ENCODE measurements at places on chromosomes 4 and X. TPM values are rescaled to one million over a fixed set of nuclear protein-coding genes. Genes with fewer than 3 reads are reported as not detected.

GRCh38 chrX:1468250-1468772, 15.6 kb upstream of the ASMTL start:
- H3K27ac ChIP-seq = peak overlapping the region; percentile 71
- H3K4me3 ChIP-seq = no peak overlapping the region
- H3K4me1 ChIP-seq = peaks cover 83% of the 10 kb centered on the region
- peak; percentile 65 for DNase-seq
- H3K27me3 ChIP-seq = no peaks in the 10 kb centered on the region
- peaks cover 7% of the 10 kb centered on the region for H3K36me3 ChIP-seq

DNA sequence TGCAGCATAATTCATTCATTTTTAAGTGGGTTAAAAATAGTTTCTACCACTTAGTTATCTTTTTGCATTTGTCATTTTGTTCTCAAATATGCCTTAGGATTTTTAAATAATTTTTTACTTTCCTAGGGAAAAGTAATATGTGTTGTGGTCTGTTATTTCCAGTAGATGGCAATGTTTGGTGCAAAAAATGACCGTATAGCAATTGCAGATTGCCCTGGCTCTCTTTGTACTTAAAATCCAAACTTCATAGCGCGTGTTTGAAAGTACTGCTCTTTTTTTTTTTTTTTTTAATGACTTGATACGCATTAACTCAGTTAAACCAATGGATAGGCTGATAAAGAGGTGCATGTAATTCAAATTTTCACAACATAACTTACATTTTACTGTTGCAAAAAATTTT, 74.4 kb upstream of the RBMX start:
- no peaks in the 10 kb centered on the region for H3K36me3 ChIP-seq
- no peak for DNase-seq
- H3K27ac ChIP-seq = no peak overlapping the region
- no peaks in the 10 kb centered on the region for H3K27me3 ChIP-seq

GRCh38 chr4:80806472-80806871, 224.0 kb upstream of the BMP3 start:
- no peak overlapping the region for H3K27ac ChIP-seq
- H3K36me3 ChIP-seq = no peaks in the 10 kb centered on the region
- no peak overlapping the region for H3K4me3 ChIP-seq
- H3K27me3 ChIP-seq = no peaks in the 10 kb centered on the region
- H3K4me1 ChIP-seq = no peaks in the 10 kb centered on the region

- no peaks in the 10 kb centered on the region for H3K27me3 ChIP-seq
- no peaks in the 10 kb centered on the region for H3K36me3 ChIP-seq
These were observed 18.8 kb upstream of the AREG start for GRCh38 chr4:74426101-74426500.

- no peaks in the 10 kb centered on the region for H3K36me3 ChIP-seq
- H3K27ac ChIP-seq = no peak overlapping the region
- no peaks in the 10 kb centered on the region for H3K4me1 ChIP-seq
These were observed 219.0 kb upstream of the GIMD1 start for GRCh38 chr4:106587558-106587957.

DNA sequence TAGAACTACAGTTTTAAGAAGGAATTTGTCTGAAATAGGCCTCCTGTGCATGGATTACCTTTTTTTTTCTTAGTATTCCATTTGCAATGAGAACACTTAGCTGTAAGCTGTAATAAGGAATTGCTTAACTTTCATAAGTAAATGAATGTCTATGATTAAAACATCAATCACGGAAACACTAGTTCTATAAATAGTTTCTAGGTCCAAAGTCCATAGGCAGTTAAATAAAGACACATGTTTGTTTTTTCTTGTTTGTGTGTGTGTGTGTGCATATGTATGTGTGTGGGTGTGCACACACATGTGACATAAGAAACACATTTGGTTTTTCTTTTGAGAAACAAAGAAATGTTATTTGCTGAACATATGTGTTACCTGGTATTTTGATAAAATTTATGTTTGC, 11.2 kb downstream of the GPRIN3 start:
- peaks cover 67% of the 10 kb centered on the region for H3K4me1 ChIP-seq
- H3K27me3 ChIP-seq = no peaks in the 10 kb centered on the region
- no peak overlapping the region for H3K27ac ChIP-seq
- H3K4me3 ChIP-seq = peak overlapping the region; percentile 16
- H3K36me3 ChIP-seq = no peaks in the 10 kb centered on the region

GRCh38 chr4:99816545-99817308, at the start of gene DAPP1:
Gene DAPP1, plus strand, starts transcription at chr4:99816827. Its CDS starts 87 bp downstream, at chr4:99816914.
- DNase-seq = peak; percentile 84
- peak within 1 kb of the TSS; percentile 77 for H3K27ac ChIP-seq
- no peaks in the 10 kb centered on the region for H3K36me3 ChIP-seq
- peaks cover 32% of the 10 kb centered on the region for H3K4me1 ChIP-seq
- H3K27me3 ChIP-seq = no peaks in the 10 kb centered on the region

- H3K27ac ChIP-seq = no peak overlapping the region
- no peak for DNase-seq
- H3K27me3 ChIP-seq = no peaks in the 10 kb centered on the region
- no peak overlapping the region for H3K4me3 ChIP-seq
These were observed 78.4 kb downstream of the ITM2A start for GRCh38 chrX:79288733-79289132.

DNA sequence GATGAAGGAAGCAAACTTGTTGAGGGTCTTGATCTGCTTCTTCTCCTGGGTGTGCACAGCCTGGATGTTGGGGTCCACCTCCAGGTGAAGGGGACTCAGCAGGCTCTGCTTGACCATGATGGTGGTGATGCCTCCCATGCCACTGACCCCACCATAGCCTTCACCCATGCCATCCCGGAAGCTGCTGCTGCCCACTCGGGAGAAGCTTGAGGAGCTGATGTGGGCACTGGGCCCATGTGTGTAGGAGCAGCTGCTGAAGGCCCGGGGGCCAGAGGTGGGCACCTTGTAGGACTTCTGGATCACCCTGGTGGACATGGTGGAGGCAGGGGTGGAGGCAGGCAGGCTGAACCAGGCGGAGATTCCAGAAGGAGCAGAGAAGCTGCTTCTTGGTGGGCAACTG, 432.7 kb upstream of the DIPK2B start:
- no peaks in the 10 kb centered on the region for H3K27me3 ChIP-seq
- H3K4me3 ChIP-seq = no peak overlapping the region
- no peaks in the 10 kb centered on the region for H3K4me1 ChIP-seq
- no peak overlapping the region for H3K27ac ChIP-seq
- no peak for DNase-seq
- no peaks in the 10 kb centered on the region for H3K36me3 ChIP-seq

- H3K27ac ChIP-seq = no peak overlapping the region
- peaks cover 4% of the 10 kb centered on the region for H3K4me1 ChIP-seq
- no peak overlapping the region for H3K4me3 ChIP-seq
- DNase-seq = no peak
These were observed 139.5 kb upstream of the RASGEF1B start for GRCh38 chr4:81611221-81611620.

- peaks cover 19% of the 10 kb centered on the region for H3K4me1 ChIP-seq
- DNase-seq = peak; percentile 69
- H3K27me3 ChIP-seq = no peaks in the 10 kb centered on the region
- H3K4me3 ChIP-seq = peak within 1 kb of the TSS; percentile 97
These were observed at the start of gene TMSB4X for GRCh38 chrX:12974796-12975669. Gene TMSB4X, plus strand, starts transcription at chrX:12975110.

DNA sequence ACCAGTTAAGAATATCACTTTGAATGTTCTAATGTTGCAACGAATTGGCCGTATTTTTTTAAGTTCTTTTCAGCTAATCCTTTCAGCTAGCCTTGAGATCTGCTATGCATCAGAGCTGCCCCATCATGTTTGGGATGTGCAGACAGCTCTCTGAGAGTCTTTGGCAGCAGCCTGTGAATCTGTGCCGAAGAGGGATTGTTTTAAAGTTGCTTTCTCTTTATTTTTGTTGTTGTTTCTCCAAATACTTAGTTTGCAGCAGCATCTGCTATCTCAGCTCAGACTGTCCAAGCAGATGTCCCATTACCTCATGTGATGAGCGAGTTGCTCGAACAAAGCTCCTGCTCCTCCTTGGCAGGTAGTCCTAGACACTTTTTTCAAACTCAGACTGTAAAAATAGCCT, 1002.5 kb upstream of the INTU start:
- H3K4me3 ChIP-seq = no peak overlapping the region
- no peaks in the 10 kb centered on the region for H3K36me3 ChIP-seq
- no peak overlapping the region for H3K27ac ChIP-seq
- DNase-seq = no peak

- no peak for DNase-seq
- H3K36me3 ChIP-seq = peaks cover 48% of the 10 kb centered on the region
- no peak overlapping the region for H3K4me3 ChIP-seq
- H3K4me1 ChIP-seq = no peaks in the 10 kb centered on the region
These were observed 52.7 kb downstream of the ACOX3 start for GRCh38 chr4:8387615-8388527.

- H3K36me3 ChIP-seq = no peaks in the 10 kb centered on the region
- no peak for DNase-seq
- no peaks in the 10 kb centered on the region for H3K27me3 ChIP-seq
- no peaks in the 10 kb centered on the region for H3K4me1 ChIP-seq
- H3K4me3 ChIP-seq = no peak overlapping the region
These were observed 70.0 kb downstream of the NPNT start for GRCh38 chr4:105965183-105965800.

DNA sequence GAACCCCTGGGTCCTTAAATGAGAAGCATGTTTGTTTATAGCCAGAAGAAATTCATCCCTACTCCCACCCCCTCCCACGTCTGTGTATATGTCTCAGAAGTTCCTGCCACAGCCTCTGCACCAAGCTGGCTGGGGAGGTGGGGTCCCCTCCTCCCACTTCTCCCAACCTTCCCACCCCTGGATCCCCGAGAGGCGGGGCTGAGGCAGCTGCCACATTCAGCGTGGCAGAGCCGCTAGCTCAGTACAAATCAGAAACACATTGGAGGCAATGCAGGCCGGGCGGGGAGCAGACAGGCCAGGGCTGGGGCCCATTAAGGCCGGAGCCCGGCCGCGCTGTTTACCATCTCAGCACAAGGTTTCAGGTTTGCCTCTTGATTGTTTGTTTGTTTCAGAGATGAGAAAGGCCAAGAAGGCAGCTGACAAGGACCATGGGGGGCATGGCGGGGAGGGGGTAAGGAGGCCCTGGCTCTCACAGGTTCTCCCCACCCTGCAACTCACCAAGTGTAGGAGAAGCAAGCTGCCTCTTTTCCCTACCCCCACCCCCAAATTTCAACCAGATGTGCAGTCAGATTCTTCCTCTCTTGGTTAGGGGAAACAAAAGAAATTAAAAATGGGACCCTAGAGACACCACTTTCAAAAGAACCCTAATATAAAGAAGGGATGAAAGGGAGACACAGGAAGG, 22.3 kb downstream of the PJA1 start:
- no peak for DNase-seq
- H3K27me3 ChIP-seq = no peaks in the 10 kb centered on the region
- no peaks in the 10 kb centered on the region for H3K4me1 ChIP-seq
- no peaks in the 10 kb centered on the region for H3K36me3 ChIP-seq

DNA sequence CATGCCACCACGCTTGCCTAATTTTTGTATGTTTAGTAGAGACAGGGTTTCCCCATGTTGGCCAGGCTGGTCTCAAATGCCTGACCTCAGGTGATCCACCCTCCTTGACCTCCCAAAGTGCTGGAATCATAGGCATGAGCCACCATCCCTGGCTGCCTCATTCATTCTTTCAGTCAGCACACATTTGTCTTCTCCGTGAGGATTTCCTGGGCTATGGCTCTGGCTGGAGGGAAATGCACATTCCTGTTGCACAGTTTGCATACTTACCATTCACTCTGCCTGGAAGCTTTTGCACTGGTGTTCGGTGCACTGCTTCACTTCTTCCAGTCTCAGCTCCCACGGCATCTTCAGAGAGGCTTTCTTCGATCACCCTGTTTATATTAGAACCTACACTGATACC, 267.8 kb downstream of the STIM2 start:
- no peaks in the 10 kb centered on the region for H3K36me3 ChIP-seq
- H3K27me3 ChIP-seq = no peaks in the 10 kb centered on the region
- DNase-seq = no peak
- no peak overlapping the region for H3K27ac ChIP-seq

GRCh38 chr4:165464376-165464775, 85.6 kb downstream of the CPE start:
- H3K27me3 ChIP-seq = no peaks in the 10 kb centered on the region
- no peak overlapping the region for H3K4me3 ChIP-seq
- no peak overlapping the region for H3K27ac ChIP-seq
- no peaks in the 10 kb centered on the region for H3K36me3 ChIP-seq
- DNase-seq = no peak
- H3K4me1 ChIP-seq = no peaks in the 10 kb centered on the region

DNA sequence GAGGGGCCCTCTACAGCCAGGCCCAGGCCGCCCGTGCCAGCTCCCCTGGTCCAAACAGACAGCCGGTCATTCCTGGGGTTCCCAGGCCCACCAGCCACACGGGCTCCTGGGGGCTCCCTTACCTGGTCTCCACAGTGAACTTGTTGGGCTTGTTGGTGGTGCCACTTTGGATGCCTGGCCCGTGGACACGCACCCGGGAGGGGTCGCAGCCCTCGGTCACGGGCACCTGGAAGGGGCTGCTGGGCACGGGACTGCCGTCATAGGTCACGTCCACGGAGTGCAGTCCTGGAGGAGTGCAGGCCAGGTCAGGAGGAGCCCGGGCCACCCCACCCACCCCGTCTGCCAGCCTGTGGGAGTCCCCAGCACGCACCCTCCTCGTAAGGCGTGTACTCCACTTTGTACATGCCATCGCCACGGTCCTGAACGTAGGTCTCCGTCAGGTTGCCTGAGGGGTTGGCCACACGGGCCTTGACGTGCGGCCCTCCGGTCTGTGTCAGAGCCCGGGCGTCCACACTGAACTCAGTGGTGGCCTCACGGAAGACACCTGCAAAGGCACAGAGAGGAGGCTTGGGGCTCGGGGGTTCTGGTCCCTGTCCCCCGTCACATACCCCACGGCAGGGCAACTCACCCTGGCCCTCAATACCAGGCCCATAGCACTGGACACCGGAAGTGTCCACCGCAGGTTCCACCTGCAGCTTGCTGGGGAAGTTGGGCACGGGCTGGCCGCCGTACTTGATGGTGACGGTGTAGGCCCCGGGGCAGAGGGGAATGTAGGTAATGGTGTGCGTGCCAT, 14.9 kb downstream of the FLNA start:
- no peaks in the 10 kb centered on the region for H3K27me3 ChIP-seq
- no peaks in the 10 kb centered on the region for H3K4me1 ChIP-seq
- H3K4me3 ChIP-seq = no peak overlapping the region
- H3K36me3 ChIP-seq = peaks cover 46% of the 10 kb centered on the region
- no peak overlapping the region for H3K27ac ChIP-seq
- no peak for DNase-seq

Gene PCYT1B
- not detected for total RNA-seq

Gene XPNPEP2
- total RNA-seq = 0.66 TPM

Gene P2RY10
- total RNA-seq = 63.6 TPM

Gene DGKK
- total RNA-seq = 0.11 TPM

Gene USP51
- total RNA-seq = 1.3 TPM

Gene RBM46
- not detected for total RNA-seq

Gene NXF2B
- not detected for total RNA-seq

Gene TSPAN7
- 0.41 TPM for total RNA-seq

Gene MAGEA6
- not detected for total RNA-seq

Gene MAP3K15
- total RNA-seq = not detected

Gene FATE1
- not detected for total RNA-seq
